ENCODE measurements at places on chromosomes 2 and 18.

DNA sequence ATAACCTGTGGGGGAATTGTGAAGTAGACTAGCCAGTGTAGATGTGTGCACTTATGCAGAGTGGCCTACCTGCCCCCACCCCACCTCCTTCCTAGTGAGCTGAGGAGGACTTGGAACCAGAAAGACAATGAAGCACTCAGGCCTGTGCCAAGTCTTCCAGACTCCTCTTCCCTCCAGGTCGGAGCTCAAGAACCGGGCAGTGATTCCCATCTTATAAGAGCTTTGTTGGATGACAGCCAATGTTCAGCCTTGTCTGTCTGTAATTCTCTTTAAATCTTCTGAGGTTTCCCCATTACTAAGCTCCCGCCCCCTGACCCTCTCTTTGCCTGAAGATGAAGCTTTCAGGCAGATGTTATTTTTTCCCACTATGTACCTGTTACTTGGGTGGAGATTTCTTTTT, 121.0 kb downstream of the SMAD2 start:
- DNase-seq, result no peak

- DNase-seq, result no peak
These were observed 87.8 kb upstream of the SLC66A3 start for GRCh38 chr2:11067221-11068078.

GRCh38 chr2:42028571-42029148, 19.2 kb upstream of the PKDCC start:
- no peak for DNase-seq

DNA sequence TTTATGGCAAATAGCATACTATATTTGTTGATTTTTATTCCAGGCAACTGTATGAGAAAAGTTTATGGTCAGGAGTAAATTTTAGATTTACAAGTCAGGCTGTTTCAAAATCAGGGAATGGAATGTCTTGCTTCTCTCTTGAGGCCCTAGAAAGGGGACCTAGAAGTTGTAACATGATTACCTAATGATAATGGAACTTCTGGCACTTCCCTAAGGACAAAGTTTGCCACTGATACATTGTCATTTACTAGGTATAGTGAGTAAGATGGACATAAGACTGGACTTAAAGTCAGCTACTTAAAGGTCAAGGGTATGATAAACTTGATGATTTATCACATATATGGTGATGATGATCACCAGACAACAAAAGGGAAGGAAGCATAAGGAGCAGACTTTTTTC, 103.3 kb upstream of the VRK2 start:
- DNase-seq, result no peak

DNA sequence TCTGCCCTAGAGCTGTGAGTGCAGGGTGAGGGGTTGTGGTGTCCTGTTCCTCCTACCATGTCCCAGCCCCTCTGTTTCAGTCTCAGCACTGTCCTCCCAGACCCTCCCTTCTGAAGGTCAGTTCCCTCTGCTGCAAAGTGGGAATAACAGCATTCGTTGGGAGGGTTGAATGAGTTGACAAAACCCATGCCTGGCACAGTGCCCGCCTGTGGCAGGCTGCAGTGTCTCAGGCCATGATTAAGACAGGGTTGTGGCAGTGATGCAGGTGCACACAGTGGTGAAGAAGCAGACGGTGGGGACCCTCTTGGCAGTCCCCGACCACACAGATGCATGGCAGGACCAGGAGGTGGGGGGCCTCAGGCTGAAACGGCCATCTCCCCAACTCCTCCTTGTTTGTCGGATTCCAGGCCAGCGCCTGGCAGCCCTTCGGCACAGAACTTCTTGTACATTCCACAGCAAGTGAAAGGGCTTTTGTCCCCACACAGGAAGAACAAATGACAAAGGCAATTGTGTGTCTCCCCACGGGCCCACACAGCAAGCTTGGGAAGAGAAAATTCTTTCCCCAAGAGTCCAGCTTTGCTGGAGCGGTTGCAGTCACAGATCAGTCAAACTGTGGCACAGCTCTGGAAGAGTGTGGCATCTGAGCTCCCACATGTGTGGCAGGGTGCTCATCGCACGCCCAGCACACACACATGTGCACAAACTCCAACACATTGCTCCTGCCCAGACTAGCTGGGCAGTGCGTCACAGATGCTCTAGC, 92.0 kb upstream of the MSH2 start:
- no peak for DNase-seq

GRCh38 chr2:66437109-66437690, 2.3 kb downstream of the MEIS1 start:
- DNase-seq, result no peak

- no peak for DNase-seq
These were observed 30.0 kb downstream of the RNF125 start for GRCh38 chr18:32048507-32049091.

- DNase-seq, result no peak
These were observed 48.1 kb upstream of the SNTG2 start for GRCh38 chr2:902584-902983.

DNA sequence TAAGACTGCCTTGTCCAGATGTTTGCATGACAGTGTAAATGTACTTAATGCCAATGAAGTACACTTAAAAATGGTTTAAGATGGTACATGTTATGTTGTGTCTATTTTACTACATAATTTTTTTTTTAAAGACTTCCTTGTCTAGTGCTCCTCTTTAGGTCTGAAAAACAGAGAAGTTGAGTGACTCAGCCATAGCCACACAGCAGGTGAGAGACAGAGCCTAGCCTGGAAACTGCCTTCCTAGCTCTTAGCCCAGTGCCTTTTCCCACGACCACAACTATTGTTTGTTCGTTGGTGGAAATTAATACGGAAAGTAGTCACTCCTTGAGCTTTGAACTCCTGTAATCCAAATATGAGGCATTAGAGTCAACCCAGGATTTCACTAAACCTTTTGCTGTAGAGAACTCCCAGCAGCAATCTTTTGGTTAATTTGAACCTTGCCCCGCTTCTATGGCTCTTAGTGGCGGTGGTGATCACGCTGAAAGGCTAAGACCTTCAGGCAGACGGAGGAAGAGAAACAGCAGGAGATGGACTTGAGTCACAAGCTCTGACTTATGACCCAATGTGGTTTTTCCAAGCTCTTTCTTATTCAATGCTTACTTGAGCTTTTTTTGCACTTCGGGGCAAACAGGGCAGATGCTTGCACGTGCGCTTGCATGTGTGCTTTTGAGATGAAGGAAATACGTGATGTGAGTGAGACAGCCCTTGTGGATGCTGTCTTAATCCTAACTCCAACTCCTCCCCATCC, 21.2 kb downstream of the TRIB2 start:
- DNase-seq, result no peak

All from activated CD4-positive, alpha-beta T cell treated with anti-CD3 and anti-CD28 coated beads, Interleukin-2, amount 50 U/mL, for 48 hours (primary cell).